NCI-H2107 (cell line): ENCODE measurements at places on chromosomes 11 and 22.

- DNase-seq = no peak
Measured at GRCh38 chr11:30758946-30759504, 172.9 kb upstream of the MPPED2 start.

DNA sequence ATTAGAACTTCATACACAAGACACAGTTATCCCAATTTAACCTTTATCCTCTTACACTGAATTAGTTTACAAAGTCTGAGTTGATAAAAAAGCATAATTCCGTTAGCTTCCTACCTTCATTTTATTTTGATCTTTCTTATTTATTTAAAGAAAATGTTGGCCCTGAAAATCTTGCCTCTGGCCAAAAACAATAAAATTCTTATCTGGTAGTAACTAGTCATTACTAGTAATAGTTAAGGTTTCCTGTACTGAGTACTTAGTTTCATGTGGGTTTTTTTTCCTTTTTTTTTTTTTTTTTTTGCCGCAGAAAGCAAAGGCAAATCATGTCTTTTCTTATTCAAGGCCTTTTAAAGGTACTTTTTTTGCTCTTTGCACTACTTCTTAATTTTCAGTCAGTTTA is 120.6 kb downstream of the PAX6 start:
- DNase-seq = no peak

DNA sequence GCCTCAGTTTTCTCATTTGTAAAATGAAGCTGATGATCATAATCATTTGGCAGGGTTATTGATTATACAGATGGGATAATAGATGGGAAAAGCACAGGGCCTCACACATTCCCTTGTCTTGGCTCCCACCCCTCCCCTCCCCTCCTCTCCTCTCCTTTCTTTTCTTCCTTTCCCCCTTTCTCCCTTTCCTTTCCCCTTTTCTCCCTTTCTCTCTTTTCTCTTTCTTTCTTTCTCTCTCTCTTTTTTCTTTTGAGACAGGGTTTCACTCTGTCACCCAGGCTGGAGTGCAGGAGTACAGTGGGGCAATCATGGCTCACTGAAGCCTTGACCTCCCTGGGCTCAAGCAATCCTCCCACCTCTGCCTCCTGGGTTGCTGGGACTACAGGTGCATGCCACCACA is 161.0 kb upstream of the NARS2 start:
- DNase-seq = no peak

- no peak for DNase-seq
Measured at GRCh38 chr22:30373331-30374325, 13.6 kb downstream of the RNF215 start.

- no peak for DNase-seq
Measured at GRCh38 chr11:36510594-36510942, 496 bp upstream of the TRAF6 start.

DNA sequence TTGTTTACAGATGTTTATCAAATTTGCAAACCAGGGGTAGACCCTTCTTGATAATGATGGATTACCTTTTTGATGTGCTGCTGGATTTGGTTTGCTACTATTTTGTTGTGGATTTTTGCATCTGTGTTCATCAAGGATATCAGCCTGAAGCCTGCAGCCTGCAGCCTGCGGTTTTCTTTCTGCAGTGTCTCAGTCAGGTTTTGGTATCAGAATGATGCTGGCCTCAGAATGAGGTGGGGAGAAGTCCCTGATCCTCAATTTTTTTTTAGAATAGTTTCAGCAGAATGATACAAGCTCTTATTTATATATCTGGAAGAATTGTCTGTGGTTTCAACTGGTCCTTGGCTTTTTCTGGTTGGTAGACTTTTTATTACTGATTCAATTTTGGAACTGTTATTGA is 19.7 kb upstream of the RAB38 start:
- DNase-seq = no peak

- DNase-seq = no peak
Measured at GRCh38 chr11:57788703-57789088, 27.1 kb downstream of the CTNND1 start.
